ENCODE measurements at places on chromosomes 4 and X.

- DNase-seq = no peak
Measured at GRCh38 chr4:2961421-2961810, 1.8 kb downstream of the NOP14 start.

- no peak for DNase-seq
Measured at GRCh38 chr4:10667701-10668326, 16.8 kb downstream of the CLNK start.

GRCh38 chrX:39477762-39478120, 620.0 kb downstream of the BCOR start:
- no peak for DNase-seq

DNA sequence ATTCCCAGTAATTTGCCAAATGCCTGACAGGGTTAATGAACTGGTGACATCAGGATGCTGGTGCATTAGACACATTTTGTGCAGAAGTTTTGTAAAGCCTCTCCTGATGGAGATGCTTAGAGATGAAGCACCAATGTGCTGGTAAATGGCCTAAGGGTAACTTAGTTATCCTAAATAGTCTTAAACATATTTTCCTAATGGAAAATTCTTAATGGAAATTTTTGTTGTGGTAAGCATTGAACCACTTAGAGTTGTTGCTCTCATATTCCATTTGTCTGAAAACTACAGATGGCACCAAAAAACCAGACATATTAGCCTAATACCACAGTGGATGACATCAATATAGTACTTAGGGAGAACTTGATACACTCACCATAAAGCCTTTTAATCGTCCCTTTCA, 154.5 kb upstream of the ANK2 start:
- no peak for DNase-seq

GRCh38 chrX:75061701-75062100, 94.4 kb downstream of the ABCB7 start:
- no peak for DNase-seq

DNA sequence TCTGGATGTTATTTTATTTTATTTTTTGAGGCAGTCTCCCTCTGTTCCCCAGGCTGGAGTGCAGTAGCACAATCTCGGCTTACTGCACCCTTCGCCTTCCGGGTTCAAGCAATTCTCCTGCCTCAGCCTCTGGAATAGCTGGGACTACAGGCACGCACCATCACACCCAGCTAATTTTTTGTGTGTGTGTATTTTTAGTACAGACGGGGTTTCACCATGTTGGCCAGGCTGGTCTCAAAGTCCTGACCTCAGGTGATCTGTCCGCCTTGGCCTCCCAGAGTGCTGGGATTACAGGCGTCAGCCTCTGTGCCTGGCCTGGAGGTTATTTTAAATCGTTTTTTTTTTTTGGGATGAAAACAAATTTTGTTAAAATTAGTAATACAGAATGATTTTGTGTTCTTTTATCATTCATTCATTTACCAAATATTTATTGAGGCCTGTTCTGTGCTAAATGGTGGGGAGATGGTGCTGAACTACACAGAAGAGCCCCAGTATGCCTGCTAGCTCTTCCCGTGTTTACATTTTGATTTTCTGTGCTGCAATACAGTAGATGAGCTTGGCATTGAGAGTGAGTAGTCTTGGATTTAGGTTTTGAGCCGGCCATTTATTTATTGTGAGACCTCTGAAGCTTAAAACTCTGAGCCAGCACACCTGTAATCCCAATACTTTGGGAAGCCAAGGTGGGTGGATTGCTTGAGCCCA, 22.7 kb downstream of the ADD1 start:
- no peak for DNase-seq
